ENCODE measurements at places on chromosomes 2 and 18.

GRCh38 chr2:241865957-241866789, 3.4 kb upstream of the RTP5 start:
- DNase-seq = no peak

- DNase-seq = no peak
These were observed 63.1 kb downstream of the CIB4 start for GRCh38 chr2:26578113-26578458.

GRCh38 chr2:162328424-162329157, 10.1 kb upstream of the IFIH1 start:
- DNase-seq = no peak

DNA sequence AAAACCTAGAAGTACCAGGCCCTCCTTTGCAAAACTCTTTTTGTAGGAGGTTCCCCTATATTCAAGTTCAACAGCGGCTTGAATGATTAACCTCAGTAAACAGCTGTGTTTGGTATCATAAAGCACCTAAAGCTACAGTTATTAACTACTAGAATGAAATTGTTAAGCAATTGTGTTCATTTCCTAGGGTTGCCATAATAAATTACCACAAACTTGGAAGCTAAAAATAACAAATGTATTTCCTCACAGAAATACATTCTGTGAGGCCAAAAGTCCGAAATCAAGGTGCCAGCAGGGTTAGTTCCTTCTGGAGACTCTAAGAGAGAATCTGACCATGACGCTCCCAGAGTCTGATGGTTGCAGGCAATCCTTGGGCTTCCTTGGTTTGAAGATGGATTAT, 202.1 kb upstream of the ACVR2A start:
- no peak for DNase-seq

GRCh38 chr2:189504238-189504637, 63.0 kb downstream of the WDR75 start:
- DNase-seq = no peak

- DNase-seq = no peak
These were observed 1.4 kb upstream of the PLEK start for GRCh38 chr2:68363721-68364120.

DNA sequence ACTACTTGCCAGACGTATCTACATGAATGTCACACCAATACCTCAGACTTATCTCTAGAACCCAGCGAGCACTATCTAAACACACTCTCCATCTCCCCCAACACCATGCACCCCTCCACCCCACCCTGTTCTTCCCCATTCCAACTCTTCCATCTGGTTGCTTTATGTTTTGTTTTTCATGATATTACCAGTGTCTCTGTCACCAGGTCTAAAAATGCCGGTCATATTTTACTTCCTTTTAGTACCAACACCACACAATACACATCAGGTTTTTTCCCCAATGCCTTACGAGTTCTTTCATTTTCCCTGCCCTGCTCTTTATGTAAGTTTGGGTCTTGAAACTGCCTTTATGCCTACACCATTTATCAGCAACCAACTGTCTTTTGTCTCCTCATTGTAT, 10.2 kb upstream of the ITGA4 start:
- no peak for DNase-seq

DNA sequence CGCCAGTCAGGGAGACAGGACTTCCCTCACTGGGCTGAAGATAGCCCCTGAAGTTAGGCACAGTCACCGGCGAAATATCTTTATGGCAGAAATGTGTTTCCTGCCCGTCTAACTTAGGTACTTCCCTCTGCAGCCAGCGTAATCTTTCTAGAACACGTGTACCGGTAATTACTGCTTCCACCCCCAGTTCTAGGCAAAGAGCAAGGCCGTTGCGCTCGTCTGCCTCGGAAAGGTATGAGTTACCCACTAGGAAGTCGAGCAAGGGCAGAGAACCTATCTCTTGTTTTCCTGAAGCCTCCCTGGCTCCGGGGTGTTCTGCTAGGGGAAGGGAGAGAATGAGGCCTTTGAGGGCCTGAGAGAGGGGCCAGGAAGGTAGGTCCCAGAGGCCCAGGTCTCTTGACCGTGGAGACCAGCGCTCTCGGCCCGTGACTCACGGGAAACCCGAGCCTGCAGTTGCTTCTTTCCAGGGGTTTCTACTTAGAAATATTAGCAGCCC, 70.0 kb downstream of the TWSG1 start:
- DNase-seq = no peak

- DNase-seq = no peak
These were observed 1.3 kb upstream of the GREB1 start for GRCh38 chr2:11532416-11533055.

- DNase-seq = no peak
These were observed 8.1 kb upstream of the ARHGAP15 start for GRCh38 chr2:143121079-143121478.

GRCh38 chr2:11749646-11750349, 3.4 kb downstream of the LPIN1 start:
- no peak for DNase-seq

GRCh38 chr2:176566496-176566895, 297.3 kb downstream of the MTX2 start:
- no peak for DNase-seq

DNA sequence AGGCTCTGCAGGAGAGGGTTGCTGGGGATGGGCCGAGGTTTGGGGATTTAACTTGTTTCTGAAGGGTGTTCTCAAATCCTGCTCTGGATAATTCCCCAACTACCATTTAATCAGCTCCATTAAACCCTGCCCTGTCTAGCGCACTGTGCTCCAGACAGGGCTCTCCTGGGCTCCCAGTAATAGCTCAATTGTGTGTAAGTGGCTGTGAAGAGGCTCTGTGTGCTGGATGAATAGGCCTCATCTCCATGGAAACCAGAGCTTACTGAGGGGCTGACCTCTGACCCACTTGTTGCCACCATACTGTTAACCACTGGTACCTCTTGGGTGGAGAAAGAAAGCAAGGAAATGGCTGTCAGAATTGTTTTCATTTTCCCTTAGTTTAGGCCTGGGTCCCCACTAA, 92.9 kb downstream of the TGOLN2 start:
- DNase-seq = no peak

DNA sequence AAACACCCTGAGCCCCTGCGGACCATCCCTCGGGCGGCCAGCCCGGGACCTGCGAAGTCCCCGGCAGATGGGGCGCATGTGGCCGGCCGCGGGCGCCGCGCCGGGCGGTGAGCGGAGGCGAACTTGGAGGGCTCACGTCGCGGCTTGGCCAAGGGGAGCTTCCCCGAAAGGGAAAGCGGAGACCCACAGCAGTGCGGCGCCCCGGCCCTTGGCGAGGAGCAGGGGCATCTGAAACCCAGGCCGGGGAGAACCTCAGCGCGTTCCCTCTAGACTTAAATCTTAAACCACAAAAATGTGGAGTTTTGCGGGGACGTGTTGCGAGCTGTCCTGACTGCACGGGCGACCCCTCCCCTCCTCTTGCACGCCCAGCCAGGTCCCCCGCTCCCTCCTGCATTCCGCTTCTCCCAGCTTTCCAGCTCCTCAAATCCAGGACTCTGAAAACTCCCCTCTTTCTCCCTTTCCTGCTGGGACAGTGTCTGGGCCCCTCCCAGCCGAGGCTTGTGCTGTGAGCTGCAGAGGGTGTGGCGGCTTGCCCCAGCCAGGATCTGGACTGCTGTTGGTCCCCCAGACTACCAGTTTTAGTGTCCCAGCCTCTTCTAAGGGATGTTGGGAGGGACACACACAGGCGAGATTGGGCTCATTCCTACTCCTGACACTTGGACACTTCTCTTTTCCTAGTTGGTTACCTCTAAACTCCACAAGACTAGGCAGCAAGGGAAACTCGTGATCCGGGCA, 1.3 kb downstream of the FMNL2 start:
- no peak for DNase-seq

GRCh38 chr2:74917702-74918619, 40.5 kb upstream of the POLE4 start:
- peak; percentile 99 for DNase-seq

GRCh38 chr2:234500394-234501006, 3.6 kb upstream of the ARL4C start:
- DNase-seq = peak; percentile 35

Measured in foreskin melanocyte (primary cell).